Testis (tissue), 5 donors: ENCODE measurements at places on chromosomes 13 and 19. TPM values are rescaled to one million over a fixed set of nuclear protein-coding genes. Genes with fewer than 3 reads are reported as not detected.

Gene ZSCAN4
- 0.12 TPM for total RNA-seq

DNA sequence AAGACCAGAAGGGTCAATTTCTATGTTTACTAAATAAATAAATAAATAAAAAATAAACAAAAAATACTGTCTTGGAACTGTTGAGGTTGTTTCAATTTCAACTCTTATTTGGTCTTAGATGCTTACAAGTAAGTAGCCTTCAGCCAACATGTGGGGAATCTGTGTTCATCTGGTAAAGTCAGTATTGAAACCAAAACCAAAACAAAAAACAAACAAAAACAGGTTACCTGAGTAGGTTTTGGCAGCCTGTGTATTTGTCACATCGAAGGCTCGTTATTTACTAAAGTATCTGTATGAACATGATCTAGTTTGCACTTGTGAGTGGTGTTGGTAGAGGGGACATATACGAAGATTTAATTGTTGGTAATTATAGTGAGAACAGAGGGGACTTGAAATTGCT, 471.5 kb downstream of the SLITRK5 start:
- no peak for DNase-seq
- H3K36me3 ChIP-seq = no peaks in the 10 kb centered on the region
- H3K4me1 ChIP-seq = no peaks in the 10 kb centered on the region
- no peak overlapping the region for H3K4me3 ChIP-seq
- H3K27ac ChIP-seq = no peak overlapping the region

DNA sequence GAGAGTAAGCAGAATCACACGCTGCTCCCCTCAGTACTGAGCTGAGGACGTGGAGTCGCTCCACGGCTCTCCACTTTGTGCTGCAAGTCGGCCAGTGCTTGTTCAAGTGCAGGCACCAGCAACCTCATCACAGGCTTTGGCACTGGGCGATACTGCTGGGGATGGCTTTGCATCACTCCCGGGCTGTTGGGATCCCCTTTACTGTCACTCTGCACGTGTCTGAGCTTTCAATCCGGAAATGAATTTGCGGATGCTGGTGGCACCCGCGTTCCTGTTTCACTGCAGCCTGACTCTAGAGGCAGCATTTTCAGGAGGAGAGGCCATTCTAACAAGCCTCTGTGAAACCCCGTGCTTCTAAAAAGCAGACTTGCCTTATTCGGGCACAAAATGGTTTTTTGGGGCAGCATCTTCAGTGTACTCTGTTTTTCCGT, 19.1 kb downstream of the SMARCA4 start:
- H3K4me3 ChIP-seq = no peak overlapping the region
- H3K4me1 ChIP-seq = peaks cover 18% of the 10 kb centered on the region
- no peak overlapping the region for H3K27ac ChIP-seq
- H3K27me3 ChIP-seq = no peaks in the 10 kb centered on the region
- H3K36me3 ChIP-seq = no peaks in the 10 kb centered on the region

Gene RB1
- 43.0 TPM for total RNA-seq

DNA sequence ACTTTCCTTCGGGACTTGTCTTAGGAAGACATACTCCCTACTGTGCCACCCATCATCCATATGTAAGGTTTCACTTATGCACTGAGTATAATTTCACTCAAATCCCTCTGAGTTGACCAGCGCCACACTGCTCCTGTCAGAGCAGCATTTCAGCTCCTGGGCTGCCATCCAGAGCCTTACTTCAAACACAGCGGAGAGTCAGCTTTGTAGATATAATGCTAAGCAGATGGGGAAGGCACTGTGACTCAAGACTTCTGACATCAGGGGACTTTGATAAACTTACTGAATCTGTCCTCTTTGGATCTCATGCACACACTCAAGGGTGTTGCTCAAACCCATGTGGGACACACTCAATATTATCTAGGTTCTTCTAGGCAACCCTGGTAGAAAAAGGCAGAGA, 34.9 kb downstream of the DOCK9 start:
- no peak overlapping the region for H3K4me3 ChIP-seq
- H3K27ac ChIP-seq = no peak overlapping the region
- DNase-seq = no peak
- no peaks in the 10 kb centered on the region for H3K27me3 ChIP-seq
- no peaks in the 10 kb centered on the region for H3K36me3 ChIP-seq
